ENCODE measurements at places on chromosomes 5 and 9.

DNA sequence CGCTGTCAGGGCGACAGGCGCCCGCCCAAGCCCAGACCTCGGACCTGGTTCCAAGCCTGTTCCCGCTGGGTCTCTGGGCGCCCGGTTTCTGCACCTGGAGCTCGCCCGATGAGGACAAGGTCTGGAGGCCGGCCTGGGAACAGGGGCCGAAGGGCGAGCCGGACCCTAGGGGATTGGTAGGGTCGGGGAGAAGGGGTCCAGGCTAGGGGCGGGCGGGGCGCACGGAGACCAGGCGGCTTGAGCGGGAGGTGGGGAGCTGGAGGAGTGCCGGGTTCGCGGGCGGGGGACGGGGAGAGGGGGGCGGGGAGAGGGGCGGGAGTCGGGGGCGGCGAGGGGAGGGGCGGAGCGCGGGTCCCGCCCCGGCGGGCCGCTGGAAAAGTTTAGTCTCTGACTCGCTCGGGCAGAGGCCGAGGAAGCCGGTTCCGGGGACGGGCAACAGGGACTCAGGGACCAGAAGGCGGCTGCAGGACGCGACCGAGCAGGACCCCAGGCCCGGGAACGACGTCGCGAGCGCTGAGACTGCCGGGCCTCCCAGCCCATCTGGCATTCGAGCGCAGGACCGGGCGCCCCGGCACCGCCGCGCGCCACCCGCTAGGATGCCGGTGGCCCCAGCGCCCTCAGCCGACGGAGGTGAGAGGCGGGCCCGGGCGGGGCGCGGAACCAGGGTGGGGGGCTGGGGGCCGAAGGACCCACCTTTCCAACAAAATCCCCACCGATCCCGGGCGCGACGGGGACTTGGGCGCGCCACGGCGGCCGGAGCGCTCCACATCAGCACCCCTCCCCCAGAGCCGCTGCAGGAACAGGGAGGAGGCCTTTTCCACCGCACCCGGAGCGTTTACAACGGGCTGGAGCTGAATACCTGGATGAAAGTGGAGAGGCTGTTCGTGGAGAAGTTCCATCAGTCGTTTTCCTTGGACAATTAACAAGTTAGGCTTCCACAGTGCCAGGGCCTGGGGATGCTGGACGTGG is at the start of gene S1PR3:
Gene S1PR3 (plus strand): TSS at position 403 of the 969 bp plus-strand sequence. CDS start 9,733 bp downstream, outside the sequence.
- DNase-seq, result peak; percentile 39

DNA sequence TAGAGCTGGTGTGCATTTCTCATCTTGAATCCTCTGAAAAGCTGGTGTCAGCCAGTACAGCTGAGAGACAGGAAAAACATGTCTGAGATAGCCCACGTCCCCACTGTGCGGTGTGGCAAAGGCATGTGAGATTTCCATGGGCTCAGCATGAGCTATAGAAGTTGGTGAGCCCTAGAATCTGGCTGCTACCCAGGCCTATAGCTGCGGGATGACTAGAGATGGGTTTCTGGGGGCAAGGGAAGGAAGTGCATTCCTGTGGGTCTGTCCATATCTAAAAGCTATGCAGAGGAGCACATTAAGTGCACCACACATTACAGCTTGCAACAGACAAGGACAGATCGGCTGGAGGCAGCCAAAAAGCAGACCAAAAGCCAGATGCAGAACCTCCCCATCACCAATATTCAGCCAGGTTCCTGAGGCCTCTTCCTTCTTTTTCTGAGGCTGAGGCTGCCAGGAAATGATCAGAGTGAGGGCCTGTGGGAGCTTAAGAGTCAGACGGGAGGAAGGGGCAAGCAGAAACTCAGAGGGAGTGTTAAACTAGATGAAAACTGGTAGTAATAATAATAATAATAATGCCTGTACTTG is 55.8 kb upstream of the RANBP3L start:
- peak; percentile 94 for DNase-seq

DNA sequence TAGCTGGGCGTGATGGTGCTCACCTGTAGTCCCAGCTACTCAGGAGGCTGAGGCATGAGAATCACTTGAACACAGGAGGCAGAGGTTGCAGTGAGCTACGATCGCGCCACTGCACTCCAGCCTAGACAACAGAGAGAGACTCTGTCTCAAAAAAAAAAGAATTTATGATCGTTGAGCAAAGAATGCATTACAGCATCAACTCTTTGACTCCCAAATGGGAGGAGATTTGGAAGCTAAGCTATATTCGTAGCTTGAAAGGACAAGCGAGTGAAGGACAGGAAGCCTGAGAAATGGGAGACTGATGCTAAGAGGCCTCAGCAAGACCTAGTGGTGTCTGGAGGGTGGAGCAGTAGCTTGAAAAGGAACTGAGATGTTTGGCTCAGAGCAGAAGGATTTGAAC is 10.3 kb upstream of the CCIN start:
- peak; percentile 74 for DNase-seq

DNA sequence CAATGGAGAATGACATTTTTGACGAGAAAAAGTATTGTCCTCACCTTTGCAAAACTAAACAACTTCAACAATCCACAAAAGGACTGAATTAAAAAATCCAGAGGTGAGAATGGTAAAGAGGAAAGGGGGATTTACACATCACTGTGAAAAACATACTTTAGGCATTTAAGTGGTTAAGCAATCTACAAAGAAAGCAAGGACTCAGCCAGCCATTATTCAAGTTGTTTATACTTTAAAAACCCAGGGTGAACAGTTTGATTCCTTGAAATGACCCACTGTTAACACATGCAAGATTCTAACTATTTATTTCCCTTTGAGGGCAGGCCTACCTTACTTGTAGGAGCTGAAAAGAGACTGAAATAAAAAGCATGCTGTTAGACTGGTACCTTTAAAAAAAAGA is 29.3 kb downstream of the TUT7 start:
- no peak for DNase-seq

GRCh38 chr9:92507496-92507895 is 25.2 kb upstream of the ASPN start:
- DNase-seq, result no peak

DNA sequence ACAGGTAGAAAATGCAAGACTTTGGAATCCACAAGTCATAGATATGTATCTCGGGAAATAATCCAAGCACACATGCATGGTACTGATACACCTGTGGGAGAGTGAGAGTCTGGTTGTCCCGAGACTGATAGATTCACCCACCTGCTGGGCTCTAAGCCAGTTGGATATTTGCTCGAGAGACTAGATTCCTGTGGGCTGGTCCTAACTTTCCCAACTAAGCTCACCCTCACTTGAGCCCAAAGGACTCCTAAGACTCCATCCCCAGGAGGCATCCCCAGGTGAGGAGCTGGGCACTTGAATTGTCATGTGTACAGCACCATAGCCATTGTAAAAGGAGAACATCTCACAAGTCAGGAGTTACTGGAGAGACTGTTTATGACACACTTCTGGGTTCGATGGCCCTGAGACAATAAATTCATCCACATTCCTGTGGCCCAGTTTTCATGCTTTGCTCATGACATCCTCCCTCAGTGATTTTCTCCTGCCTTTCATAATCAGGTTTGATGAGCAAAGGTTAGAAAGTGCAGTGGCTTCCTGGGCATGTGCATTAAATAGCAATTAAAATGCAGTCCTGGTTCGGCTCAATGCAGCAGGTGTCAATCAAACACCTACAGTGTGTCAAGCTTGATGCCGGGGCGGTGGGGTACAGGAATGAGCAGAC is 18.1 kb downstream of the SLC1A1 start:
- DNase-seq, result peak; percentile 88
